ENCODE measurements at places on chromosomes 2 and 18.

- no peak for DNase-seq
These were observed 18.8 kb downstream of the RAB31 start for GRCh38 chr18:9726936-9727335.

DNA sequence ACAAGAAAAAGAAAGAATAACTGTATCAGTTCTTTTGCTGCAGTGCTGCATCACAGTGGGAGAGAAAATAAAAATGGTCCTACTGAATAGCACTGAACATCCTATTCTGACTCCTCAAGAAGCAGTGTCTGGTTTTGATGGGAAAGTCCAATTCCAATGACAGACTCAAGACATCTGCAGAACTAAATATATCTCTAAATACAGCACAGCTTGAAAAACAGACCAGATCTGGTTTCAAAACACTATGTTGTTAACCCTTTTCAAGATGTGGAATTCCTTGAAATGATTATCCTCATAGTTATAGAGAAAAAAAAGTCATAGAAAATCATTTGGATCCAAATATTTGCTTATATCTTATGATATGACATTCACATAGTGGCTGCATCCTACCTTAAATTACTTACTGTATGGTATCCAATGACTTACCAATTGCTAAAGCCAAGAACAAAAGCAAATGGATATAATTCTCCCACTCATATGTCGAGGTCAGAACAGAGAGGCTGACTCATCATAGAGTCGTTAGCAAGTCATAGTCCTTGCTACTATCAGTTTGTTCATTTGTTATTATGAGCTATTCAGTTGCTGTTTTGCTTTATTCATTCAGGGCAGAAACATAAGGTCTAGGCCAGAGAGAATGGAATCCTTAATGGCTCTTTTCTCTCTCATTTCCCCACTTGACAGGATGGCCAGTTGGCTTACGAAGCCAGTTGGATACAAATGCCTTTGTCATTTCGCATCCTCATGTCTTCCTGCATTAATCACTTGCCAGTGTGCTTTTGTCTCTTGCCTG lies 62.5 kb upstream of the ACVR2A start:
- no peak for DNase-seq

DNA sequence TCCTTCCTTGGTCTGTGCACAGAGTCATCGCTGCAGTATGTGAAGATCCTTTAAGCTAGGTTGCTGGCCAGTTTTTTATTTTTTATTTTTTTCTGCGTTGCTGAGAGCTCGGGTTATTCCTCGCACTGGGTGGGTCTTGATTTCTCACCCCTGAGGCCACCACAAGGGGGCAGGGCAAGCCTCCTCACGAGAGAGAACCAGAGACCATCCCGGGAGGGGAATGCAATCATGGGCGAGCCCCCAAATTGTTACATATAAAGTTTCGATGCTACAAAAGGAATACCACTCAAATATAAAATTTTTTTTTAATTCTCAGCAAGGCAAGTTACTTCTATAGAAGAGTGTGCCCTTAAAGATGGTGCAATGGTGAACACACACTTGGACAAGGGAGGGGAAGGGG lies 24.9 kb downstream of the HTR2B start:
- no peak for DNase-seq

DNA sequence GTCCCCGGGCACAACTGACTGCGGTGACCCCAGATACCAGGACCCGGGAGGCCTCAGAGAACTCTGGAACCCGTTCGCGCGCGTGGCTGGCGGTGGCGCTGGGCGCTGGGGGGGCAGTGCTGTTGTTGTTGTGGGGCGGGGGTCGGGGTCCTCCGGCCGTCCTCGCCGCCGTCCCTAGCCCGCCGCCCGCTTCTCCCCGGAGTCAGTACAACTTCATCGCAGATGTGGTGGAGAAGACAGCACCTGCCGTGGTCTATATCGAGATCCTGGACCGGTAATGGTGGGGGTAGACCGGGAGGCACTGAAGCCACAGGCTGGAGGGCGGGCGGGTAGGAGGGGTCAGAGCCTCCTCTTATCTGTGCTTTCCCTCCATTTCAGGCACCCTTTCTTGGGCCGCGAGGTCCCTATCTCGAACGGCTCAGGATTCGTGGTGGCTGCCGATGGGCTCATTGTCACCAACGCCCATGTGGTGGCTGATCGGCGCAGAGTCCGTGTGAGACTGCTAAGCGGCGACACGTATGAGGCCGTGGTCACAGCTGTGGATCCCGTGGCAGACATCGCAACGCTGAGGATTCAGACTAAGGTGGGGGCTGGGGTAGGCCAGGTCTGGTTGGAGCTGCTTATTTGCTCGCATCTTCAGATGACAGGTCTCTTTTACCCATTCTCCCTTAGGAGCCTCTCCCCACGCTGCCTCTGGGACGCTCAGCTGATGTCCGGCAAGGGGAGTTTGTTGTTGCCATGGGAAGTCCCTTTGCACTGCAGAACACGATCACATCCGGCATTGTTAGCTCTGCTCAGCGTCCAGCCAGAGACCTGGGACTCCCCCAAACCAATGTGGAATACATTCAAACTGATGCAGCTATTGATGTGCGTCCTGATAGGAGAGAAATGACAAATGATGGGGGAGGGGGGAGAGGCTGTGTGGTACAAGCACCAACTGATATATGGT lies 780 bp downstream of the HTRA2 start:
- peak; percentile 57 for DNase-seq

GRCh38 chr2:18833941-18834340 lies 244.6 kb upstream of the NT5C1B start:
- DNase-seq = no peak

DNA sequence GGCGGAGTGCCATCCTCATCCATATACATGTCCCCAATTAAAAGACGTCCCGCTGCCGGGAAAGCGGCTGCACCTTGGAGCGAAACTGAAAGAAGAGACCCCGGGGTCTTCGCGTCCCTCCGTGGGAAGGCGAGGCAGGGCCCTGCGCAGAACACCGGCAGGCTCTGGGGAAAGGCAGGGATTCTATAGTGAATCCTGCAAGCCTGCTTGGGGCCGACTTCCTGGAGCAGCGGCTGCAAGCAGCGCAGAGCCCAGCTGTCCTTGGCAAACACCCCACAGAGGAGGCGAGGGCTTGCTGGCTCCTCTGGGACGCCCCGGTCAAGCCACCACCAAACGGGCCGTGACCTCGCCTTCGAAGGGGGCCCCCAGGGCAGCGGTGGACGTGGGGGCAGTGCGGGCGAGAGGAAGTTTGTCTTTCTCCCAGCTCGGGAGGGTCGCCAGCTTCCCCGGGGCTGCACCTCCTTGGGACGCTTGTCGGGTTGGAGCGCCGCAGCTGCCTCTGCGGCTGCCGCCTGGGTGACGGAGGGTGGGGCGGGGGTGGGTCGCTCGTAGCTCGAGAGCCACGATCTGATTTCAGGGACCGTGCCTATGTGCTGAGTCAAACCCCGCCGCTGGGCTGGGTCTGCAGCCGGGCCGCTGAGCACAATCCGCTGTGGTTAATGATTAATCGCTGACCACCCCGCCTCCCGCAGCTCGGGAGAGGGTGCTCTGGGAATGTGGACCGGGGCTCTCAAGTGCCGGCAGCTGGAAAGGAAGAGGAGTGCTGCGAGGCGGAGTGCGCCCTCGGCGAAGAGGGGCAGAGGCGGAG lies 486 bp upstream of the GPR39 start:
- peak; percentile 99 for DNase-seq

GRCh38 chr2:207184768-207185167 lies 19.0 kb upstream of the KLF7 start:
- DNase-seq = no peak

- no peak for DNase-seq
These were observed 275.0 kb downstream of the TNS1 start for GRCh38 chr2:217727801-217728200.

DNA sequence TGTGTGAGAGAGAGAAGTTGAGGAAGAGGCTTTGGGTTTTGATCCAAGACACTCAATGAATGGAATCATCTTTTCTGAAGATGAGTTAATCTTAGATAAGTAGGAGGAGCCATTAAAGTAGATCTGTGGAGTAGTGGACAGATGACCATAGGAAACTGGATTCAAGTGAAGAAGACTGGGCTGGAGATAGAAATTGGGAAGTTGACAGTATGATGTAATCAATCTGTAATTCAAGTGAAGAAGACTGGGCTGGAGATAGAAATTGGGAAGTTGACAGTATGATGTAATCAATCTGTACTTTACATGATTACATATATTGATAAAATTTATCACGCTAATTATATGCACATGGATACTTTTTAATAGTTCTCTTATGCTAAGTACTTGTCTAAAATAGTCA lies 92.8 kb downstream of the PHLPP1 start:
- no peak for DNase-seq

- DNase-seq = no peak
These were observed 49.1 kb downstream of the ZNF638 start for GRCh38 chr2:71380665-71381064.

DNA sequence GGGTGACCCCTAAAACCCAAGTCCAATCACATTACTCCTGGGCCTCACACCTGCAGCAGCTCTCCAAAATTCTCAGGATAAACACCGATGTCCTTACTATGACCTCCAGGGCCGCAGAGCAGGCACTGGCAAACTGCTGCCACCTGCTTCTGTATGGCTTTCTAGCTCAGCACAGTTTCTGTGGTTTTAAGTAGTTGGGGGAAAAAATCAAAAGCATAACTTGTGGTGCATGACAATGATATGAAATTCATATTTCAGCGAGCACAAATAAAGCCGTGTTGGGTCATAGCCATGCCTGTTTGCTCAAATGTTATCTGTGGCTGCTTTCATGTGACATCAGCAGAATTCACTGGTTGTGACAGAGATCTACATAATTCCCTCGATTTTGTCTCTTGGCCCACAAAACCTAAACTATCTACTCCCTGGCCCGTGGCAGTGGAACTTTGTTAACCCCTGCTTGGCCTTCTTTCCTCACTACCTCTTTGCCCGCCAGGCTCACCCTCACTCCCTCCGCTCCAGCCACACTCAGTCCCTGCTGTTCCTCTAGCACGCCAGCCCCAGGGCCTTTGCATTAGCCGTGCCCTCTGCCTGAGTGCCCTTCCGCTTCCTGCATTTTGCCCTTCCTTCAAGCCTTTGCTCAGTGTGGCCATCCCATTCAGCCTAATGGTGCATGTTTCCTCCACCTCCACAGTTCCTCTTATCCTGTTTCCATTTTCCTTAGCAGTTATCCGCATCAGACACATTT lies 108.3 kb downstream of the AGAP1 start:
- DNase-seq = no peak

DNA sequence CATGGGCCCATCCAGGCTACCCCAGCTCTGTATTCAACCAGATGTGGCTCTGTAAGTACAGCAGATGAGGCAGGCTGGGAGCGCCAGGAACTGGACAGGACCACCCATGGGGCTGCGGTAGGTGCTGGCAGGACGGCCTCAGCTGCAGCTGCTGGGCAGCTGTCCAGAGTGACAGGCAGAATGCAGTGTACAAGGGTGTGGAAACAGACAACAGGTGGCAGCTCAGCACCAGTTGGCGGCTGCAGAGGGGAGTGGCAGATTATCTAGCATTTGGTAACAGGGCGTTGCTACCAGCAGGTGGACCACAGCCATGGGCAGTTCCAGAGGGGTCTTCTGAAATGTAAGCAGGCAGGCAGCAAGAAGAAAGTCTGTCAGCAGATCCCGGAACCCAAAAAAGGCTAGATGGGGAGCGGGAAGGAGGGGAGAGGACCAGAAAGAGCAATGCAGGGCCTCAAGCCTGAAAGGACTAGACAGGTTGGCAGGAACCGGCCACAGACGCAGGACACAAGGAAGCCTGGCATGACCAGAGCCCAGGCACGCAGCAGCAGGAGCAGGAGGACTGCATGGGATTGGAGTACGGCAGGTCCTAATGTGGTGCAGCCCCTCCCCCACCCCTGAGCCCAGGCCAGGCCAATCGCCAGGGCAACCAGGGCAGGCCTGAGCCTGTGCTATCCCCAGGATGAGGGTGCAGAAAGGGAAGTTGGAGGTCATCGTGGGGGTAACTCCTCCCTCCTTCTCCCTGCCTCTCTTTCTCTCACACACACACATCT lies 24.7 kb downstream of the PKDCC start:
- no peak for DNase-seq

DNA sequence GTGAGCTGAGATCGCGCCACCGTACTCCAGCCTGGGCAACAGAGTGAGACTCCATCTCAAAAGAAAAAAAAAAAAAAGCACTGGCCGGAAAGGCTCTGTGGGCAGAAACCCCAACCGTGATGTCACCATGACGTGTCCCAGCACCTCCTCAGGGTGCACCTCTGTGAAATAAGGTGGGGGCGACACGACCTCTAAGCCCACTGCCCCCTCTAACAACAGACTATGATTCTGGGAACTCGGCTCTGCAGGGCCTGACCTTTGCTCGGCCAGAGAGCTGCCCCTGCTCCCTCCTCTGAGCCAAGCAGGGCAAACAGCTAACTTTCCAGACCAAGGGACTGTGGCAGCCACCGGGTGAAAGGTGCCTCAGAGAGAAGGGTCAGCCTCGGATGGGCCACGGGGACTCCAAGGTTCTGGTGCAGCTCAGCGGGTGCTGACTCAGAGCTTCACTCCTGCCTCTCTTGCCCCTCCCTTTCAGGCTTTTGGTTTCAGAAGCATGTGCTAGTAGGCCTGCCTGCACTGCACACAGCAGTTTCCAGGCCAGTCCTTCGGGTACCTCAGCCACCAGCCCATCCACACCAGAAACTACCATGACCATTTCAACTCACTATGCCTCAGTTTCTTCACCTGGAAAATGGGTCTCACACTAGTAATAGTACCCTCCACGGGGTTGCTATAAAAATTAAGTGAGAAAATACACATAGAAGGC lies 8.0 kb downstream of the TMBIM1 start:
- DNase-seq = peak; percentile 84

DNA sequence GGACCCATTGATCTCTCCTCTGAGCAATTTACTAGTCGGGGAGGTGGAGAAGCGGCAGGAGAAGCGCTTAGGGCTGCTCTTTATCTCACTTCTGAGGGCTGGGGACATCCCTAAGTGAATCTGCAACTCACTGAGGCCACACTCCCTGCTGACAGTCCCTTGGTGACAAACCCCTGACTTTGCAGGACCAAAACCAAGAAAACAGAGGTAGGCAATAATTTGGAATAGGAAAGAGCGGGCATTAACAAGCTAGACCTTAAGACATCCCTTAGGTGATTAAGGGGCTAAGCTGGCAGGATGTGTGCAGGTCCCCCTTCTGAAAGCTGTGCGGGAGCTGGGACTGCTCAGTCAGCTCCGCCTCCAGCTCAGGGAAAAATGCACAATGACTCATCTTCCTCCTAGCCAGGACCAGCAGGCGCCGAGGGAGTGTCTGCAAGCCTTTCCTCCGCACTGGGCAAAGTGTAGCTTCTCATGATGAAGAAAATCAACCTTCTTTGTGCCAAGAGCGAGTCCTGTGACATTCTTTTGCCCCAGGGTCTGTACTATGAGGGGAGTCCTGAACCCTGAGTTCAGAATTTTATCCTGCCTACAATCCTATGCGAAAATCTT lies 63.3 kb downstream of the BOD1L2 start:
- DNase-seq = peak; percentile 89

DNA sequence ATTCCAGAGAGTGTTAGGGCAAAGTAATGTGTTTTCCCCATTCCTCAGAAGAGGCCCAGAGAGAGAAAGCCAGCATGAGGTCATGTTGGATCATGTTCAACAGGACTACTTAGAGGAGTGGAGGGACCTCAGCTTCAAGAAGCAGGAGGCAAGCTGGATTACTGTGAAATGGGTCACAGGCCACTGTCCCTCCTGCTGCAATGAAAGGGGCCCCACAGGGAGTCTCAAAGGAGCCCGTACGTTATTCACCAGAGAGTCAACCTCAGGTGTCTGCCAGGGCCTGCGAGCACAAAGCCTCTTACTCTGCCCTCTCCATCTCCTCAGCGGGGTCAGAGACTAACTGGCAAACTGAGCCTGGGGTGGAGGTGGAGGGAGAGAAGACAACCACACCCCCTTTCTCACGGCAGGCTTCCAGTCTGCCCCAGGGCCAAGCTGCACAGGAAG lies 27.2 kb upstream of the ACYP2 start:
- DNase-seq = no peak

Measured in Daoy (cell line).